ENCODE measurements at places on chromosomes 1 and 21. TPM values are rescaled to one million over a fixed set of nuclear protein-coding genes. Genes with fewer than 3 reads are reported as not detected.

Gene THEMIS2
- 119 TPM for total RNA-seq

Gene MROH9
- total RNA-seq: not detected

Gene GIPC2
- total RNA-seq: 1.6 TPM

Gene GPR37L1
- not detected for total RNA-seq

GRCh38 chr1:115797486-115797885 lies 29.0 kb upstream of the CASQ2 start:
- no peaks in the 10 kb centered on the region for H3K36me3 ChIP-seq
- H3K4me3 ChIP-seq: no peak overlapping the region
- DNase-seq: no peak
- H3K27me3 ChIP-seq: no peaks in the 10 kb centered on the region

- no peaks in the 10 kb centered on the region for H3K4me1 ChIP-seq
- no peak overlapping the region for H3K27ac ChIP-seq
- H3K4me3 ChIP-seq: no peak overlapping the region
- H3K36me3 ChIP-seq: no peaks in the 10 kb centered on the region
- DNase-seq: no peak
- no peaks in the 10 kb centered on the region for H3K27me3 ChIP-seq
These were observed 108.5 kb downstream of the CACHD1 start for GRCh38 chr1:64578270-64578973.

DNA sequence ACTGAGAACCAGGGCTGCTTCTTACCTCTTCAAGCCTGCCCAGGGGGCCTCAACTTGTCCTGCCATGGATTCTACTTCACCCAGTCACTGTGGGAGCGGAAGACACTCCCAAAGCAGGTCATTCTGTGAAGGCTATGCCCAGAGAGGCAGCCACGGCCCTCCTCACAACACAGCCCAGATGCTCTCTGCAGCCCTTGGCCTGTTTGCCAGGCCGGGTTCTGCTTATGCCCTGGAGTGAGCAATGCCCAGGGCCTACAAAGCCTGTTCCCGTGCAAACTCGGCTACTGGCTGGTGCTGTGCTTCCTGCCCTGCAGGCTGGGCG lies 33.8 kb upstream of the SLC30A1 start:
- DNase-seq: no peak
- H3K36me3 ChIP-seq: no peaks in the 10 kb centered on the region
- H3K27me3 ChIP-seq: no peaks in the 10 kb centered on the region

- H3K27me3 ChIP-seq: no peaks in the 10 kb centered on the region
- peak overlapping the region; percentile 93 for H3K27ac ChIP-seq
- DNase-seq: no peak
These were observed 5.7 kb downstream of the CTPS1 start for GRCh38 chr1:40985161-40985560.

GRCh38 chr1:196680107-196680506 lies 28.3 kb downstream of the CFH start:
- H3K27ac ChIP-seq: no peak overlapping the region
- no peaks in the 10 kb centered on the region for H3K27me3 ChIP-seq
- no peak for DNase-seq
- no peaks in the 10 kb centered on the region for H3K36me3 ChIP-seq

DNA sequence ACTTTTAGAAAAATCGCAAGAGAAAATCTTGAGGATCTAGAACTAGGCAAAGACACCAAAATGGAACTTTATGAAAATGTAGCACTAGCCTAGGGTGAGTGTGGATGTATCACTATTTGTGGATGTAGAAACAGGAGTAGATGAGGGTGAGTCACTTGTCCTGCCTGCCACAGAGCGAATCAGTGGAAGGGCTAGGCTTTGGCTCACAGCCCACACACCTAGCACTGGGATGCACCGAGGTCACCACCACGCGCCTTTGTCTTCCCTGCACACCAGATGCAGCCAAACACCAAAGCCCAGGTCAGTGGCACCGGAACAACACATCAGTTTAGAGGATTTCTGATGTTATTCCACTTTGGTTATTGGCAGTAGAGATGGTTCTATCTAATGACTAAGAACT lies 38.2 kb downstream of the PKNOX1 start:
- H3K4me1 ChIP-seq: no peaks in the 10 kb centered on the region
- H3K36me3 ChIP-seq: peaks cover 15% of the 10 kb centered on the region
- H3K27me3 ChIP-seq: no peaks in the 10 kb centered on the region
- DNase-seq: no peak
- H3K27ac ChIP-seq: no peak overlapping the region

DNA sequence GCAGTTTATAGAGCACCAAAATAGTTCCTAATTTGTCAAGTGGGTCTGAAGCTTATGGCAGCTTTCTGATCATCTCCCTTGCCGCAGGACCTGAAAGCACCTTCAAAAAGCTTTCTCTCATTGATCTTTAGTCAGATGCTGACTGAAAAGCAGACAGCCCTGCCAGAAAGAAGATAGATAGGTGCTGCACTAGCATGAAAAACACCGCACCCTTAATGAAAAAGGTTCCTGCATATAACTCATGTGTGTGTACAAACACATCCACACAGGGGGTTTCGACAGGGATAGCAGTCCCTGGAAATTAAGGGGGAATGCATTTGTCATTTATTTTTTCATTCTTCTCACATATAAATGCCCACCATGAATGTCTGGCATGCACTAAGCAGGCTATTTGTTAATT lies 361.7 kb upstream of the SNX7 start:
- H3K4me1 ChIP-seq: no peaks in the 10 kb centered on the region
- no peak for DNase-seq
- no peak overlapping the region for H3K4me3 ChIP-seq
- H3K27me3 ChIP-seq: no peaks in the 10 kb centered on the region
- H3K27ac ChIP-seq: no peak overlapping the region
